ENCODE measurements at places on chromosomes 7 and 10. TPM values are rescaled to one million over a fixed set of nuclear protein-coding genes. Genes with fewer than 3 reads are reported as not detected.

The CLRN3 gene
- total RNA-seq = not detected

The HHEX gene
- total RNA-seq = 10.6 TPM

The PPP1R3C gene
- 48.1 TPM for total RNA-seq

The CRHR2 gene
- 0.16 TPM for total RNA-seq

The GOT1 gene
- 18.4 TPM for total RNA-seq

The COL1A2 gene
- 94.5 TPM for total RNA-seq

The ZRANB1 gene
- 35.1 TPM for total RNA-seq

The MSMB gene
- not detected for total RNA-seq

All from breast epithelium (tissue), 4 donors.